ENCODE measurements at places on chromosomes 6 and 20. TPM values are rescaled to one million over a fixed set of nuclear protein-coding genes. Genes with fewer than 3 reads are reported as not detected.
A peak's percentile ranks its signal among the peaks of the same experiment; 100 is the strongest.

GRCh38 chr20:32626859-32627636 is 41.9 kb upstream of the NOL4L start:
- DNase-seq, result no peak

The DNPH1 gene
- 81.6 TPM for total RNA-seq

DNA sequence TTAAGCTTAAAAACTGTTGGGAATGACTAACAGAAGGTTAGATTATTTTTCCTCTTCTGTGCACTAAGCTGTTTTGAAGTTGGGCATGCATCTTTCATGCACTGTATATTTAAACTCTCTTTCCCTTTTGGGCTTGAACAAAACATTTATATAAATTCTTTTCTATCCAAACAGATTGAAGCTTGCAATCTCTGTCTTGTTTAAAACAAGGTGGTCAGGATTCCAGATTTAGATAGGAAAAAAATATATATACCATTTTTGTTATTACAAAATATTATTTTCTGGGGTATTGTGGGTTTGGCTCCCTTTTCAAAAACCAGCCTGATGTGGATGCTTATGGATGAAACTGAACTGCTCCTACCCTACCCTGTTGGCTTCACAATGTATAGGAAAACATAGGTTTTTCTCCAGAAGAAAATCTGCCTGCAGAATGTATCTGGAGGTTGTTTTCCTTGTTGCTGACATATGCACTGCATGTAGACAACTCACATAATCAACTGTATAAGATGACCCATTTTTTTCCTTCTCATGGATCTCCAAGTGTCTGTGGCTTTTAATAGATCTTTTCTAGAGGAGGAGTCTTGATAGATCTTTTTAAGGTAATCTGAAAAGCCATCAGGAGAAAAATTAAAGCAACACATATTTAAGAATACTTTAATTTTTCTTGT is 146.3 kb downstream of the PRL start:
- DNase-seq, result no peak

DNA sequence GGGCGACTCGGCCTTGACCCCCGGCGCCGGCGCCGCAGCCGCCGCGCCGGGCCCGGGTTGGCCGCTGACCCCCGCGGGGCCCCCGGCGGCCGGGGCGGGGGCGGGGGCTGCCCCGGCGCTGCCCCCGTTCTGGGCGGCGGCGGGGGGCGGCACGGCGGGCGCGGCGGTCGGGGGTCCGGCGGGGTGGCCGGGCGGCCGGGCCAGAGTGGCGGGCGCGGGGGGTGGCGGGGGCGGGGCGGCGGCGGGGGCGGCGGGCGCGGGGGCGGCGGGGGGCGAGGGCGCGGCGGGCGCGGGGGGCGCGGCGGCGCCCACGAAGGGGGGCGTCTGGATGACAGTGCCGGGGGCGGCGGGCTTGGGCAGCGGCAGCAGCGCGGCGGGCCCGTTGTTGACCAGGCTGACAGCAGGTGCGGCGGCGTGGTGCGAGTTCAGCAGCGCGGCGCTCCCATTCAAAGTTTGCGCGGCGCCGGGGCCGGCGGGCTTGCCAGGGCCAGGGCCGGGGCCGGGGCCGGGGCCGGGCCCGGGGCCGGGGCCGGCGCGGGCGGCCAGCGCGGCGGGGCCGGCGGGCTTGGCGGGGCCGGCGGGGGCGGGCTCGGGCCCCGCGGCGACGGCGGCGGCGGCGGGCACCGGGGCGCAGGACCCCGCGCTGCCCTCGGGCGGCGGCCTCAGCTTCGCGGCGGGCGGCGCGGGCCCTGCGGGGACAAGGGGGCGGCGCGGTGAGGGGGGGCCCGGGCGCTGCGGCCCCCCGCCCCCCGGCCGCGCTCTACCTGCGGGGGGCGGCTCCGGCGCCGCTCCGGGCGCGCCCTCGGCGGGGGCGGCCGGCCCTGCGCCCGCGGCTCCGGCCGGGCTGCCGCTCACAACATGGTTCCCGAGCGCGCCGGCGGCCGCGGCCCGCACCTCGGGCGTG is 659 bp downstream of the TAF4 start:
- DNase-seq, result no peak

- DNase-seq, result no peak
Observed at GRCh38 chr20:54633374-54634355, 158.3 kb downstream of the DOK5 start.

The CST4 gene
- total RNA-seq, result not detected

- DNase-seq, result no peak
Observed at GRCh38 chr6:149273318-149273717, 44.2 kb upstream of the TAB2 start.

DNA sequence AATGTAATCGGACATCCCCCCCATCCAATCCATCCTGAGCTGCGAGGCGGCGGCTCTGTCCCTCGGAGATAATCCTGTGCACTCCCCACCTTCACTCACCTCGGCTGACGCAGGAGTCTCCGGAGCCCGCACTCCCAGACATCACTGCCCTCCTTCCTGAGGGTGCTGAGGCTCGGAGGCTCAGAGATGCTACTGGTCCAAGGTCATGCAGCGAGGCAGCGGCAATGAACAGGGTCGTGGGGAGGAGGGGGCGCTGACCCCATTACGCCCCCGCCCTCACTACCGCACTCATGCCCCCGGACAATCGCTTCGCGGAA is 485 bp downstream of the ADISSP start:
- DNase-seq, result no peak

The MTFR2 gene
- total RNA-seq, result 2.6 TPM

DNA sequence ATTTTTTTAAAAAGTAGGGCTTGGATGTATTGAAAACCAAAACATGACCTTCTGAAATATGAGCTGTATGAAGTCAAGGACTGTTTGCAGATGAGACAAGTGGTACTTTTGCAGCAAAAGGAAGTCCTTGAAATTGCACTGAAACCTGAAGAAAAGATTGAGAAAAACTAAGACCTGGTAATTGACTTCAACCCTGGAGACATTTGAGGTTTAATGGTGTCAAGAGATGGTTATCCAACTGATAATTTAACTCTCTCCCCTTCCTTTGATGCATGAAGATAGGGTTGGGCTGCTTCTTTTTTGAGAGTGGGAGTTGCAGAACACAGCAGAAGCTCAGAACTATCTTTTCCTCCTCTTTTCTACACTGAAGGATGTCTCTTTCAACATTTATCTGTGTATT is 180.9 kb upstream of the DTNBP1 start:
- no peak for DNase-seq

- DNase-seq, result no peak
Observed at GRCh38 chr6:41063884-41064285, 8.3 kb downstream of the OARD1 start.

DNA sequence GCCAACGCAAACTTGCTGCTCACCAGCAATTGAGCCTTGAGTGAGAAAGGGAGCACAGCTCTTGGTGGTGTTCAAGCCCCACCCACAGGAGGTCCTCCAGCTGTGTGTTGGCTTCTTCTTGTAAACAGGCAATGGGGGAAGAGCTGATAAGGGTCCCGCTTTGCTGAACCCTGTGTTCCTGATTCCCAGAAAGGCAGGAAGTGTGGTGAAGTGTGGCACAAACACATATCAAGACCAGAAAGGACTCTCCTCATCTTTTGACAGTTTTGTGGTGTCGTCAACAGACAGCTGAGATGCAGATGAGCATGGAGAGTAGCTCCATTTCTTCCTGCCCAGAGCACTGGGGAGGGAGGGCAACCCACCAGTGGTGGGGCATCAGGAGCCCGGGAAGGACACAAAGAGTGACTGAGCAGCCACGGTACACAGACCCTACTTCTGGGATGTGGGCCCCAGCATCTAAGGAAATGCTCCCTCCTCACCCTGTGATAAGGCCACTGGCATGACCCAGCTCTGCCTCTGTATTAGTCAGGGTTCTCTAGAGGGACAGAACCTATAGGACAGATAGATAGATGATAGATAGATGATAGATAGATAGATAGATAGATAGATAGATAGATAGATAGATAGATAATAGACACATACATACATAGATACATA is 188.9 kb upstream of the TAB2 start:
- no peak for DNase-seq

DNA sequence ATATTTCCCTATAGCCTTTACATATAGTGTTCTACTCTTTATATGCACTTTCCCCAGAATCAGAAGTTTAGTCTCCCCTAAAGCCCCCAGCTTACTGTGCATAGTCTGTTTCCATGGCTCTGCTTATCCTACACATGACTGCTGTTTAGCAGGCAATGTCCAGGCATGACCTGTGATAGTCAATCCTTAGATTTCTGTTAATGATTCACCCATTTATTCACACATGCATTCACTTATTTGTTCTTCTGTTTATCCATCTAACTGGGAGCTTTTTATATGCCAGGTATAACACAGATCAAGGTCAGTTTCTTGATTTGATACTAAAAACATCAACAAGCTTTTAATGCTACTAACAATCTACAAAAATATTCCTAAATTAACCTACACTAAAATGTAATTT is 300.8 kb downstream of the PHF3 start:
- DNase-seq, result peak; percentile 24

DNA sequence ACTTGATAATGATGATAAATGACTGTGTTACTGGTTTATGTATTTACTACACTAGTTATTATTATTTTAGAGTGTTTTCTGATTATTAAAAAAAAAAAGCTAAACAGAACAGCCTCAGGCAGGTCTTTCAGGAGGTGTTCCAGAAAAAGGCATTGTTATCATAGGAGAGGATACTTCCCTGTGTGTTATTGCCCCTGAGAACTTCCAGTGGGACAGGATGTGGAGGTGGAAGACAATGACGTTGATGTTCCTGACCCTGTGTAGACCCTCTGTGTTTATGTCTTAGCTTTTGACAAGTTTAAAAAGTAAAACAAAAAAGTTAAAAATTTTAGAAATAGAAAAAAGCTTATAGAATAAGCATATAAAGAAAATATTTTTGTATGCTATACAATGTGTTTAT is 49.1 kb downstream of the NCOA7 start:
- DNase-seq, result no peak

- peak; percentile 86 for DNase-seq
Observed at GRCh38 chr20:47453167-47453782, 48.4 kb upstream of the NCOA3 start.

DNA sequence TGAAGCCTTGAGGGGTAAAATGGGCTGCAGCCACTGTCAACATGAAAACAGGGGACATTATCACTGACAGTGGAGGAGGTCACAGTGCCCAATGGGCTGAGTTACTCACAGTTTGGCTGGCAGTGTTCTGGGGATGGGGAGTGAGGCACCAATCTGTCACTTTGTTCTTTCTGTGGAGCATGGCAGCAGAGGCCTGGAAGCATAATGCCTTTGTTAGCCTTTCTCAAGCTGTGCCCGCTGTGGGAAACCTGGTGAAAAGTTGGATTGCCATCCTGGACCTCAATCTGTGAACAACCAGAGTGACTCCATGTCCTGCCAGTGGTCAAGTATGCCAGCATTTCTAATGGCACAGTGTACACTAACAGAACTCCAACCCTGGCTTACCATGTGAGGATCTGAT is 143.6 kb downstream of the OR2B2 start:
- DNase-seq, result no peak

The SMOC2 gene
- 0.10 TPM for total RNA-seq

DNA sequence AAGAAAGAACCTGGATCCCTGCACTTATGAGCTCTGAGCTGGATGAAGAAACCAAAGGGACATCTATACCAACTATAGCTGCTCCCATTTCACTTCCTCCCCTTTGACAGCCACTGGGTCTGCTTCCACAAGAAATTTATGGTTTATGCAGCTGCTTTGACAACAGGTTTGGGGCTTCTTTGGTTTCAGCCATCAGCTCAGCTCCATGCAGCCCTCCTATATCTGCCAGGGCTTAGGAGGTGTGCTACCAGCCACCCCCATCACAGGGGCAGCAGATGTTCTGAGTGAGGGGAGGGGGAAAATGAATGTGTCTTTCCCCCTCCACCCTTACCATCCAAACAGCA is 29.2 kb upstream of the PKHD1 start:
- DNase-seq, result no peak

- no peak for DNase-seq
Observed at GRCh38 chr20:7657569-7657968, 282.7 kb downstream of the HAO1 start.

DNA sequence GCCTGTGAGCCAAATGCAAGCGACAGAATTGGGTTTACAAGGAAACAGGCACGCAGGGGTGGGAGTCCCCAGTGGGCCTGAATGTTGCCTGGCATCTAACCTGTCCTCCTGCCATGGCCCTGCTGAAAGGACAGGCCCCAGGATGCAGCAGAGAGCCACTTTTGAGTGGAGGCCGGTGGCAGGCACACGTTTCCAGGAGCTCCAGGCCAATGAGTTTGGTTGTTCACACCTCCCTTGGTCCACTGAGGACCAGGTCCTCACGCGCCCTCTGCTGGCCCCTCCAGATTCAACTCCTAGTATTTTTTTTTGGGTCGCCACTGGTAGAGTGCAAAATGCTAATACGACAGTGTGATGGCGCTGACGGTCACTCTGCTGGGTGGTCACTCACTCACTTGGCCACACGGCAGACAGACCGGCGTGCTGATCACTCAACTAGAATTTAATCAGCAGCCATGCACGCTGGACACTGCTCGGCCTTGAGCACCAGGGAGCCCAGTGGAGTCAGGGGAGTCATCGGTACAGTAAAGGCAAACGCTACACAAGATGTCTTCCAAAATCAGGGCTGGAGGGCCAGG is 81.7 kb upstream of the NFATC2 start:
- DNase-seq, result peak; percentile 18

The RBBP8NL gene
- not detected for total RNA-seq

The AKAP12 gene
- 54.4 TPM for total RNA-seq

The ADGB gene
- not detected for total RNA-seq

The SMIM26 gene
- 82.7 TPM for total RNA-seq

The ERVFRD-1 gene
- not detected for total RNA-seq

DNA sequence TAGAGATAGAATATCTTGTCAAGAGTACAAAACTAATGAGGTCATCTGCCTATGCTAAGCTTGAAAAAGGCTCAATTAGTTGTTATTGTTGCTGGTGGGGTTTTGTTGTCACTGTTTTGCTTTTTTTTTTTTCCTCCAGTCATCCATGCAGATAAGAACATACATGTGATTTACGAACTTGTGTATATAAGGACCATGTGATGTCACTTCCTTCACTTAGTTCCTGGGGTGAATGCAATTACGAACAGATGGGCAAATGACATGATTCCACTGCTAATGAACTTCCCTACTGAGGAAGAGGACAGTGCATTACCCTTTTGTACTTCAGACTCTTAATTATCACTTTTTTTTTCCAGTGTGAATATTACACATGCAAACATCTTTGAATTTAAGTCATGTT is 1175.3 kb upstream of the GJE1 start:
- no peak for DNase-seq

The RPRD1B gene
- total RNA-seq, result 10.1 TPM

The CALHM4 gene
- total RNA-seq, result not detected

The RSPO4 gene
- 0.05 TPM for total RNA-seq

The NCOA3 gene
- 39.1 TPM for total RNA-seq
